ENCODE measurements at places on chromosomes 6 and 20.

- DNase-seq, result peak; percentile 33
Observed at GRCh38 chr6:133951881-133952814, 876 bp upstream of the TBPL1 start.

- no peak for DNase-seq
Observed at GRCh38 chr6:113004054-113004453, 656.9 kb downstream of the RFPL4B start.

- DNase-seq, result no peak
Observed at GRCh38 chr6:32216285-32216684, 7.6 kb downstream of the NOTCH4 start.

DNA sequence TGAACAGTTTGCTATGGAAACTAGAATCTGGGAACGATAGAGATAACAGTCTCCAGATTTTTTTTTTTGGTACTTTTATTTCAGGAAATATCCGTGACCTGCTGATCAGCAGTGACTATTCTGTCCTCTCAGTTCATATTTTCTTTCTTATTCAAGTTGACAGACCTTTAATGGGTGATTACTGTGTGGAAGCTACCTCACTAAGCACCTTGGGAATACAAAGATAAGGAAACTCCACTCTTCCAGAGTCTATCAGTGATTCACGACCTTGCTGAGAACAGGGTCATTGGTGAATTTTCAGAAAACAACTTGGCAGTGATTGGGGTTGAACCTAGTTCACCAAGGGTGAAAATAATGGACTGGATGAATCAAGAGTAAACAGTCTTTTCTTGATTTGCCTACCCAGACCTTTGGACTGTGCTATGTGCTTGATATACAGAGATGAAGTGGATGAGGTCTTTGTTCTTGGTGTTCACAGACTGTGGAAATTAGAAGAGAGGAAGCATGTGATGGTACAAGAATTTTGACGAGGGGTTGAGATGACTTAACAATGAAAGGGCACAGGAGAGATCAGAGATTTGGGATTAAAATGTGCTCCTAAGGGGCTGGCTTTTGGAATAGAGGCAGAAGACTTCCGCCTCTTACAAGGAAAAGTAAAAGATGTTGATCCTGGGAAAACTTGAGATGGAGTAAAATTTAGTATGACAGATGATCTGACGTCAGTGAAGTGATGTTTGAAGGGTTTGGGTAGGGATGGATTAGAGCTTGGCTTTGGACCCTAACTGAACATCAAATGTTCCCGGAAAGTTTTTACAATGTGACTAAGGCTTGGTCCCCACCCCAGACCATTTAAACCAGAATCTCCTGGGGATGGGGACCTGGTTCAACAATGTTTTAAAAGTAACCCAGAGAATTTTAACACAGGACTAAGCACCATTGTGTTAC is 1.2 kb downstream of the KAT14 start:
- DNase-seq, result no peak

DNA sequence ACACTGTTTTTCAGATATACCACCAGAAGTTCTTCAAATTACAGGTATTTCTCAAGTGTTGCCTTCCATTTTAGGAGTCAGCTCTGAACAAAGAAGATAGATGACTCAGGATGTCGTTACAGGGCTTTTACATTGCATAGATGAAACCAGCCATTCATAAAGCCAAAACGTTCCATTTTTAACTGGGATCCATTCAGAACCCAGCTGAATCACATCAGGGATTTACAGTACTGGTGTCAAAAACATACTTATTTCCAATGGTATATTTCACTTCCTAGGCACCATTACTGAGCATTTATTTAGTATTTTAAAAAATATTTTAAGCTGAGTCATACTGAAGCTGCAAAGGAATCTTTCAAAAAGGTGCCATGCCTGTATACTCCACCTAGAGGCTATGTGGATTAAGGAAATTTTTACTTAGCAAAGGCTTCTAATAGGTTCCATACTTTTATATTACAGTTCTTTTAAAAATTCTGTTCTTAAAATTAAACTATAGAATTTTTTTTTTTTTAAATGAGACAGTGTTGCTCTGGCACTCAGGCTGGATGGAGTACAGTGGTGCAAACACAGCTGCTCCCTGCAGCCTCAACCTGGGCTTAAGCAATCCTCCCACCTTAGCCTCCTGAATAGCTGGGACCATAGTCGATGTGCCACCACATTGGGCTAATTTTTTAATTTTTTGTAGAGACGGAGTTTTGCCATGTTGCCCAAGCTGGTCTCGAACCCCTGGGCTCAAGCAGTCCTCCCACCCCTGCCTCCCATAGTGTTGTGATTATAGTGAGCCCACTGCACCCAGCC is 2.6 kb downstream of the ASF1A start:
- DNase-seq, result no peak

- no peak for DNase-seq
Observed at GRCh38 chr20:10986586-10986985, 312.8 kb upstream of the JAG1 start.

GRCh38 chr6:41470331-41471063 is 75.7 kb upstream of the FOXP4 start:
- no peak for DNase-seq

DNA sequence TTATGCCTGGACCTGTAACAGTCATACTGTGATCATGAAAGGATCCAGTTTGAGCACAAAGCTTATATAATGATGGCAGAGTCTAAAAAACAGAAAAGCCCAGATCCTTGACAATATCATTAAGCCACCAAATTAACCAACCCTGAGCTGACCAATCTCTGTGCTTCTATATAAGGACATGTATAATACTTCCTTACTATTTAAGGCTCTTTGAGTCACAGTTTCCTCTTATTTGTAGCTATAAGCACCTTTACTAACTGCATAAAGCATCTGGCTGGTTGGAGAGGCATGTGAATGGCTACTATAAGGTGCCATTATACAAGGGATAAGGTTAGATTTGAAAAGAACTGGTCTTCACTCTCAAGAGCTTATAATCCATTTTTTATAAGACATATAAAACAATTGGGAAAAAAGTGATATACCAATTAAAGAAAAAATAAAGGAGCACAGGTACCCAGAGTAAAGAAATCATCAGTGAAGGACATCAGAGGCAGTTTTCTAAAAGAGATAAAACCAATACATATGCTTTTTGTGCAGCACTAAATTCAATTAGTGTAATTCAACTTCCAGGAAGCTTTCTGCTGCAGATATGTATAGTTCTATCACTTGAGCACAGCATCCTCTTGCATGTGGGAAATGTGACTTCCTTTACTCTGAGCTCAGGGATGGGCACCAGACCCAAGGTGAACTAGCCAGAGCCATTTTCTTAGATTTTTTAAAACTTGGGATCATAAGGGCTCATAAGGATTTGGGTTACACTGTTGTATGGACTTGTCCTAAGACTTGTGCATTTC is 121.0 kb downstream of the BTBD9 start:
- DNase-seq, result no peak

GRCh38 chr6:150134280-150134920 is 8.4 kb upstream of the PPP1R14C start:
- no peak for DNase-seq

DNA sequence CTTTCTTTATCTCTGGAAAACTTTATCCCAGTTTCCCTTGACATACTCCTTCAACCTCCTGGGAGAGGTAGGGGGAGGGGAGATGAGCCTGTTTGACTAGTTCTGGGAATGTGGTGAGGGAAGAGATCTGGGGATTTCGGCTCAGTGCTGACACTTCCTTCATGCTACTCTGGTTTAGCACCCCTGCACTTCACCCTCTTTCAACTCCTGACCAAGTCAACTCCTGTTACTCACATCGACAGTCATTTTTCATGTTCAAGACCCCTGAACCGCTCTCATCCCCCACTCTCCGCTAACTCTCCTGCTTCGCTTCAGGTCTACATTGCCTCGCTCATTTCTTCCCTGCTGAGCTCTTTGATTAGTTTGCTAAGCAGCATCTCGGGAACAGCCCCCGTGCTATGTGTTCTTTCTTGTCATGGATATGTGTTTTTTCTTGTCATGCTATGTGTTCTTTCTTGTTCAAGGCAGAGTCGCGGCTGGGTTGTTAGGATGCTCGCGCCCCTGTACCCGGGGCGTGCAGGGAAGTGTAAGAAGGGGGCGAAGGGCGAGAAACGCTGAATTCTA is 16.6 kb upstream of the TRIM27 start:
- no peak for DNase-seq

DNA sequence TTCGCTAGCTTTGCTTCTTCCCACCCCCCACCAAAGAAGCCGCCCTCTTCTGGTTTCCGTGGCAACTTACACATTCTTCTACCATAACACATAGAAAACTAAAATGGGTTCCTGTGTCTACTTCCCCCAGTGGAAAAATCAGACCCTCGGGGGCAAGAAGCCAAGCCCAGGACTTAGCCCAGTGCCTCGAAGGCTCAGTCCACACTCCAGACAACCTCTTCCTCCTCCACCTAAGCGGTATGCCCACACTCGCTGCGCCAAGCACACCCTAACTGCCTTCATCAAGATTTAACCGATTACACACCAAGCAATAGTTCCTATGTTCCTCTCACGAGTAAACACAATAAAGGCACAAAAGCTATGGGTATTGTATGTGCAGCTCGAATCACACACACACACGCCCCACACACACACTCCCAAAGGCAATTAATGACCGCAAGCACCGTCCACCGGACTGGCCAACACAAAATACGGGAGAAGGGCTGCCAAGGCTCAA is 537 bp downstream of the PPIL4 start:
- DNase-seq, result peak; percentile 21

DNA sequence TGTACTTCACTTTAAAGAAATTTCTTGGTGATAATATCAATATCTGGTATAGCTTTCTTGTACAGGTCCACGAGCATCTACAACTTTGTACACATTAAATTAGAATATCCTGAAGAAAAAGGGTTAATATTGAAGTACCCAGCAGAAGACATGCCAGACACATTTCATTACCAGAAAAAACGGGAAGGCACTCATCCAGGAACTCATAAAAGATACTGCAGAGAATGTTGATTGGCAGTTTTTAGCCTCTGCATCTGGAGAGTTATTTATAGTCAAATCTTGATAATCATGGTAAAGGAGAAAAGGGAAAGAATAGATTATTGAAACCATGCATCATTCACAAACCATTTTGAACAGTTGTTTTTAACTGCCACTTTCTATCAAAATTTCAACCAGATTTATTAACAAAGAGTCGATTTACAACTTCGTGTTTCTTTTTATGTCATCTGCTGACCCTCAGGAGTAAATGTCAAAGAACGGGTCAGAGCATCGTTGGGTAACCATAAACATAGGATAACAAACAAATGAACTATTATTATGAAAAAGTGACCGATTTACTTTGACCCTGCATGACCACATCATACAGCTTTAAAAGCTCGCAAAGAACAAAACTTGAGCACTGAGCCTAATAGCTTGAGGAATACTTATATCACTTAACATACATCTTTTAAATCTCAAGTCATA is 229.2 kb upstream of the SGK1 start:
- DNase-seq, result no peak

- no peak for DNase-seq
Observed at GRCh38 chr6:56043761-56044160, 168.4 kb upstream of the BMP5 start.

GRCh38 chr20:53609491-53610445 is 16.1 kb upstream of the ZNF217 start:
- DNase-seq, result no peak

- DNase-seq, result no peak
Observed at GRCh38 chr6:16851758-16852157, 90.5 kb upstream of the ATXN1 start.

GRCh38 chr6:34695729-34696188 is 808 bp downstream of the ILRUN start:
- no peak for DNase-seq

DNA sequence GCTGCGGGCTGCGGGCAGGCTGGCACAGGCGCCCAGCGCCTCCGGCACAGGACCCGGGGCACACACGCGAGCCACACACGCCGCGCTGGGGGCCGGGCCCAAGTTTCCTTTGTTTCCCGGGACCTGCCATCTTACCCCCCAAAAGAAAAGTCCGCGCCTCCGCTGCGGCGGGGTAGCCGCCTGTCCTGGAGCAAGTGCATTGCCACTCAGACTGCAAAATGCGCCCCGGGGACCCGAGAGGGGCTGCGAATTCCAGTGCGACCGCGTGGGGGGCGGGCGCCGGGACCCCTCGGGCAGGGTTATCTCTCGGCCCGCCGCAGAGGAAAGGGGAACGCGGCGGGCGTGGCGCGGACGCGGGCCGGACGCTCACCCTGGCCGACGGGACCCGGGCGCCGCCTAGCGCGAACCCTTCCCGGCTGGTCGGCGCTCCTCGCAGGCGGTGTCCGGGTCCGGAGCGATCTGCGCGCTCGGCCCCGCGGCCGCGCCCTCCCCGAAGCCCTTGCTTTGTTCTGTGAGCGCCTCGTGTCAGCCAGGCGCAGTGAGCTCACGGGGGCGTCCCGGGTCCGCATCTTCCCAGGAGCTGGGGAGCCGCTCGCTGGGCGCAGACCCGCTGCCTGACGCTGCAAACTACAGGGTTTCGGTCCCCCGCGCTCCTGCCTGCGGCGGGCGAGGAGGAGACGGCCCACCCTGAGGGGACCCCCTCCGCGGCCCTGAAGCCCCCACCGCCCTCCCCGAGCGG is 639 bp upstream of the CD24 start:
- DNase-seq, result no peak

- peak; percentile 17 for DNase-seq
Observed at GRCh38 chr6:144469144-144469575, 184.0 kb downstream of the UTRN start.

- peak; percentile 71 for DNase-seq
Observed at GRCh38 chr6:17115251-17116116, 13.6 kb downstream of the STMND1 start.

DNA sequence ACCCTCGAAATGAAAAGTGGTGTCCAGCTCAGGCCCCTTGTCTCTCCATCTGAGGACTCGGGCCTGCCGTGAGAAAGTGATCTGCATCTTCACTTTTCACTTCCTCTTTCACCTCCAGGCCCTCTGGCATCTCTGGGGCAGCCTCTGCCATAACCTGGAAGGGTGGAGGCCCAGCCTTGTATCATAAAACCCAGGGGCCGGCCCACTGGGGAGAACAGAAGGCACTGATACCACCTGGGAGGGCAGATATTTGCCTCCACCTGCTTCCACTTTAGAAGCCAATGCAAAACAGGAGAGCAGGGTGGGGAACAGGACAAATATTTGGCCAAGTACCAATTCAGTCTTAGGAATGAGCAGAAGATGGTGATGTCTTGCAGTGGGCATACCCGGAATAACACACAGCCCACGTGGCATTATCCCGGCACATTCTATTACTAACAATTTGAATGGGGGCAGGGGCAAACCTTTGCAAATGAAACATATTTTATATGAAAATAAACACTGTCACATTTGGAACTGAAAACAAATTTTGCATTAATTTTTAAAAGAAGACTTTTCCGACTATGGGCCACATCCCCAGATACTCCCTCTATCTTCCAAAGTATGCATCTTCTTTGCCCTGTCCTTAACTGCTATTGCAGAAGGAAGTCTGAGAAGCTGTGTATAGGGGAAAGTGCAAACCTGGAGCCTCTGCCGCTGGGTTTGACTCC is 69.2 kb upstream of the TBC1D7 start:
- no peak for DNase-seq

All from AG09309 (cell line).